Activated CD4-positive, alpha-beta T cell treated with anti-CD3 and anti-CD28 coated beads, Interleukin-2, amount 10 ng/mL, durations not matched to agents 24 days and 14 days (primary cell): ENCODE measurements at places on chromosomes 7 and 10.

- no peak for DNase-seq
These were observed 314.9 kb upstream of the AUTS2 start for GRCh38 chr7:69283421-69283820.

- DNase-seq: no peak
These were observed 24.5 kb downstream of the PITRM1 start for GRCh38 chr10:3148041-3148440.

GRCh38 chr10:22597138-22597537 is 117.2 kb downstream of the PIP4K2A start:
- no peak for DNase-seq

- DNase-seq: no peak
These were observed 68.2 kb upstream of the DDC start for GRCh38 chr7:50633414-50633710.

- DNase-seq: no peak
These were observed 227.2 kb downstream of the CSTF2T start for GRCh38 chr10:51472154-51472553.

DNA sequence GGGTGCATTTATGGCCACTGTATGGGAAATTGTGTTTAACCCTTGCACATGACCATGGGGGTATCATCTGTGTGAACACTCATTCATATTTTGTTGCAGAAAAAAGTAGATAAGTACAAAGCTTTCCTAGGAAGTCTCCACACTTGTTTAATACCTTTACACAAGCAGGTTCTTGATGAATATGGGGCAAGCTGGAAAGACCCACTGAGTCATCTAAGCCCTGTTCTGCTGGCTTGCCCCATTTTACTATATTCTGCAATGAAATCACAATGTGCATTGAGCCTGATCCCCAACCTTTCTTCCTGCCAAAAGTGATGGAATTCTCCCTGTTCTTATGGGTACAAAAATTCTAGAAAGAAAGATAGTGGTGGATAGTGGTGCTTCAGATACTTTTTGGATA is 99.8 kb downstream of the CCDC71L start:
- no peak for DNase-seq

DNA sequence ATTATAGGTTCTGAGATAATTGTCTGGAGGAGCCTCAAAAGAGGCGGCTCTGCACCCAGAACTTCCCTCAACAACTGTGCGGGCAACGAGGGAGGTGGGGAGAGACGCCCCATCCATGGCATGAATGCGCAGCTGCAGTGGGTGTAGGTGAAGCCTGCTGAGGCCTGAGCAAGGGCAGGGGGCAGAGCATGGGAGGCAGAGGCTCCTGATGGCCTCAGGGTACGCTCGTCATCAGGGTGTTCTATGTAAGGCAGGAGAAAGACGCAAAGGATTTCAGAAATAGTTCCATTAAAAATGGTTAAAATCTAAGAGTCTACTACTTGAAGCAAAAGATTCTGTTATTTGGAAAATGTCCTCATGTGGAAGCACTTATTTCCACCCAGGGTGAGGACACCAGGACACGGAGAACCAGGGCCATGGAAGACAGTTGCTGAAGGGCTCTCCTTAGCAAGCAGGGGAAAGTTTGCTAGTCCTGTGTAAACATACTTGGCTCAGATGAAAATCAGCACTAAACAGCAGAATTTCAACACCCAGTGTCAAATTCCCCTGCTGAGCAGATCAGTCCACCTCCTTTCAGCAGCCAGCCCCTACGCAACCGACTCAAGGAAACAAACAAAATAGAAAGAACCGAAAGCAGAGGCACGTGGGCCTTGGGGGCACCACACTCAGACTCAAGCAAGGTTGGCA is 18.9 kb downstream of the INSIG1 start:
- DNase-seq: no peak

GRCh38 chr10:51800725-51801424 is 101.5 kb upstream of the CSTF2T start:
- no peak for DNase-seq

- peak; percentile 65 for DNase-seq
These were observed 73.0 kb upstream of the LRRC4 start for GRCh38 chr7:128104108-128104742.

- DNase-seq: no peak
These were observed 49.5 kb upstream of the SAMD8 start for GRCh38 chr10:75061709-75062505.

DNA sequence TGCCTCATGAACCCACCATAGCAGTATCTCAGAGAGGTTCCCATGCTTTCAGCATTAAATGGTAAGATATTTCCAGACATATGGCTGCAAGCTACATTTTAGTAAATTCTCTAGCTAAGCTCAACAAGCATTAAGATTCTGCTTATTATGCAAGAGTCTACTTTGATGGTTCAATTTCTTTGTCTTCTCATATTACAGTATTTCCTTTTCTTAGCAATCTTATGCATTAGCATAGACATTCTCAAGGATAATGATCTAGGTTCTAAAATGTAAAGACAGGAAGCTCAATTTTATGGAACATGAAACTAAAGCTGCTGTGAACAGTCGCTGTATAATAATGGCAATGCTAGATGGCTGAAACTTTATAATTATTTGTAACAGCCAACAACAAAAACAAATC is 39.2 kb downstream of the MEOX2 start:
- DNase-seq: no peak

DNA sequence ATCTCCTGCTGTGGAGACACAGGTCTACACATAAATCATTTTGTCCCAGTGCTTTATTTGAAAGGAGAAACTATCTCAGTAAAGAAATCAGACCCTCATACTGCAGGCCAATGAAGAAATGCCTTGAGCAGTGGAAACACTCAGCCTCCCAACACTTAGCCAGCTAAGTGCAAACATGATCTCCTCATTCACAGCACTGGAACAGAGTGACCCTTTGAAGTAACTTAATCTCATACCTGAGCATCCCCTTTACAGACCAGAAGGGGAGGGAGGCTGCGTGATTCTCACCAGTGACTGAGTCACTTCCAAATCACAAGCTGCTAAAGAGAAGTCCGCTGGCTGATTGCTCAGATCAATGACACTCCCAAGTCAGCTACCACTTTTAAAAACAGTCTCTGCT is 4.5 kb downstream of the CHST15 start:
- DNase-seq: no peak

- no peak for DNase-seq
These were observed 563.0 kb upstream of the SEMA3D start for GRCh38 chr7:85749696-85750453.

- DNase-seq: no peak
These were observed 74.6 kb downstream of the FAM13C start for GRCh38 chr10:59287587-59288255.

DNA sequence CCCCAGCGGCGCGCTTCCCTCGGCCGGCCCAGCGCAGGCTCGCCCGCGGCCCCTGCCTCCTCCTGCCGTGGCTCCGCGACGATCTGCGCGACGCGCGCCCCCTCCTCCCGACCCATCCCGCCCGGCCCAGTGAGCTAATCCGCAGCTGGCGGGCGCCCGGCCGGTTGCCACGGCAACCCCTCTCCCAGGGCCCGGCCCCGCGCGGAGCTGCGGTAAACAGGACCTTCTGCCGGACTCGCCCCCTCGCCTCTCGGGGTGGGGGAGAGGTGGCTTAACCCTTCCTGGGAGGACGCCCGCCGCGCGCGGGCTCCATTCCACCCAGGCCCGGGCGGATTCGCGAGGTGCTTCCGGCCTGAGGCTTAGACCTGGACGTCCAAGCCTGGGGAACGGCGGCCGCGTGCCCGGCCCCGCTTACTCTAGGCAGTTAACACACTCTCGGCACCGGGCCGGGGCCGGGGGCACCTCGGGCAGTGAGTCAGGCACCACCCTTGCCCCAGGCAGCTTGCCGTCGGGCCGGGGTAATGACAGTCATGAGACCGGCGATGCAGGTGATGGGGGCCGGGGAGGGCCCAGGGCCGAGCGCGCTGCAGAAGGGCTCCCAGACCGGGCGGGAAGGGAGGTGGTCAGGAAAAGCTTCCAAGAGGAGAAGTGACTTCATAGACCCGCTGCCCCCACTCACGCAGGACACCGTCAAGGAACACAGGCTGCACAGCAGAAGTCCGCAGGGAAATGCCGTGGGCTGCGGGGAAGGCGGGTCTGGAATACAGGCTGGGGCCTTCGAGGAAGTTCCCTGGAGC is at the start of gene DENND2A:
DENND2A (minus strand) TSS at position 87 of the 797 bp plus-strand sequence. CDS start 38,416 bp downstream, outside the sequence.
- no peak for DNase-seq
